ENCODE measurements at places on chromosomes 2 and 18. TPM values are rescaled to one million over a fixed set of nuclear protein-coding genes. Genes with fewer than 3 reads are reported as not detected.

The SERPINB12 gene
- total RNA-seq, result not detected

The VWA3B gene
- 0.31 TPM for total RNA-seq

The IL36B gene
- not detected for total RNA-seq

The LHCGR gene
- 0.16 TPM for total RNA-seq

The MYOM1 gene
- 2.3 TPM for total RNA-seq

GRCh38 chr2:9658972-9659371 is 28.2 kb upstream of the YWHAQ start:
- DNase-seq, result no peak

DNA sequence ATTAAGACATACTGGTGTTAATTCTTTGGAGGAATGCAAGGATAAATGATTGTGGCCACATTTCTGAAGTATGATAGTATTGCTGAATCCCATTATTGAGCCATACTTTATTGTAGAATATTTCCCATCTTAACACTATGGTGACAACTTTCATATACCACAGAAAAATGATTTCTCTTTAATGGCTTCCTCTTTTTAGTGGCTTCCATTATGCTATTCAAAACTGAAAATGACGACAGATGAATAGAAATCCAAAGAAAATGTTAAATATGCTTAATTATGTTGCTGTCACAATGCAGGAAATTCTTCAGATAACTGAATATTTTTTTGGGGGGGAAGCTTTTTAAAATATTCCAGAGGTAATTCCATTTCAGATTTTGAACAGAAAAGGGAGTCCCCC is 88.9 kb upstream of the TMEM200C start:
- no peak for DNase-seq

DNA sequence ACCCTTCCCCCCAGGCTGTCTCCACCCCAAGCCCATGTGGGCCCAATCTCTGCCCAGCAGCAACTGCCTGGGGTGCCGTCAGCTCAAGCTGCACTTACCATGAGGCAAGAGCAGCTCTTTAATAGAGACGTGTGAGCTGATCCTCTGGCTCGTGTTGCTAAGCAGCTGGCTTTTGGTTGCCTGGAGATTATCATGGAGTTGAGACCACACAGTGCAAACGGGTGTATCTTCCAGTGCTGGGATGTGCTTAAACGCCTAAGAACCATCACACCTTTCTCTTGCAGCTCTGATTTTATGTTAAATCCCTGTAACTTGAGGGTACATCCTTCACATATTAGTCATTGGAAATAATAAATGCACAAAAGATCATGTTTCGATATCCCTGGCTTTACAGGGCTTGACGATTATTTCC is 271.1 kb downstream of the PRKCE start:
- no peak for DNase-seq

Measured in occipital lobe (tissue), 3 donors.